LNCaP clone FGC (cell line): ENCODE measurements at places on chromosomes 2 and 18.
A peak's percentile ranks its signal among the peaks of the same experiment; 100 is the strongest.

GRCh38 chr2:204024503-204024902, 87.9 kb downstream of the ICOS start:
- no peak for DNase-seq

DNA sequence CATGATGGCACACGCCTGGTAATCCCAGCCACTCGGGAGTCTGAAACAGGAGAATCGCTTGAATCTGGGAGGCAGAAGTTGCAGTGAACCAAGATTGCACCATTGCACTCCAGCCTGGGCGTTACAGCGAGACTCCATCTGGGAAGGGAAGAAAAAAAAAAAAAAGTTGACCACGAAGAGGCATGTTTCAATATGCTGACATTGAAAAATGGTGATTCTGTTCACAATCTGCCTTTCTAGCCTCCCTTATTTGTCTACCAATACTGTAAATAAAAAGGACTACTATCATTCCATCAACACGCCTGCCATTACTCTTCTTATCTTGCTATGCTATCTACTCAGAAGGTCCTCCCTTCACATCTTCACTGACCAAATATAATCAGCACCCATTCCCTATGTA, 18.4 kb downstream of the GFPT1 start:
- no peak for DNase-seq

DNA sequence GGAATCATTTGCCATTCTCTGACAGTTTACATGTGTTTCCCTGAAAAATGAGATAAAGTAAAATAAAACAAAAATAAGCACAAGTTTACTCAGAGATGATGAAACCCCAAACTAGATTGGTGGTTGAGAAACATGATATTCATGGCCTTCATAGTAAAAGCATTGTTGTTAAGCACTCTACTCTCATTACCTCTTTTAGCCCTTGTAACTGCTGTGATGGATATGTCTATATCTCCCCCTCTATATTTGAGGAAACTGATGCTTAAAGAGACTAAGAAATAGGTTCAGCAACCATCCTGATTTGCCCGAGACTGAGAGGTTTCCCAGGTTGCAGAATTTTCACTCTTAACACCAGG, 33.9 kb upstream of the GALNT3 start:
- no peak for DNase-seq

- DNase-seq, result no peak
Observed at GRCh38 chr2:134375935-134376334, 122.1 kb downstream of the MGAT5 start.

DNA sequence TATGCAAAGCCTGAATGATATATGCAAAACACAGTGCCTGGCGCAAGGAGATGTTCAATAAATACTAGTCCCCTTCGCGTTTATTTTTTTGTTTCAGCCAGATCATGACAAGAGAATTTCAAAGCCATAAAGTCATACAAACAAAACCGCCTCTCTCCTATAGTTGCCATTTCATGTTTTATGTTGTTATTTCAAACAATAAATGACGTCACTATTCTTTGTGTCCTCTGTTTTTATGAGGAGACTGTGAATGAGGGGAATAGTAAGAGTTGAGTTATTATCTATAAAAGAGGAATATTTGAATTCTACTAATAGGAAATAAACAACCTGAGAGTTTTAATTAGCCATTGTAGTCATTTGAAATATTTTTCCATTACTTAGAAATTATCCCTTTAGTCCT, 464.5 kb downstream of the THSD7B start:
- DNase-seq, result no peak

DNA sequence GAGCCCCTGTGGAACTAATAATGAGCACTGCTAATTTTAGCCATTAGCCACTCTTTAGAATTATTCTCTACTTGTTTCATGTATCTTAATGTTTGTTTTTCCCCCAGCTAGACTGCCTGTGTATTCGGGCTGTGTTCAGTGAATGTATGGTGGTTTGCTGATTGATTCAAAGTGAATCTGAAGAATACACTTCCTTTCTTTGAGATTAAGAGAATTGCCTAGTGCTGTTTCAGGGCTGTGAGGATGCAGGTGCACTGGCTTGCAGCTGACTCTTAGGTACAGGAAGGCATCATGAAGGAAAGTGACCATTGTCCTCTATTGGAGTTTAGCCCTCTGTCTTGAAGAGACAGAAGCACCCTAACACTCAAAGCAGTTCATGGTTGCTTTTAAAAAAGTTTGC, 138.7 kb downstream of the CERS6 start:
- DNase-seq, result no peak

DNA sequence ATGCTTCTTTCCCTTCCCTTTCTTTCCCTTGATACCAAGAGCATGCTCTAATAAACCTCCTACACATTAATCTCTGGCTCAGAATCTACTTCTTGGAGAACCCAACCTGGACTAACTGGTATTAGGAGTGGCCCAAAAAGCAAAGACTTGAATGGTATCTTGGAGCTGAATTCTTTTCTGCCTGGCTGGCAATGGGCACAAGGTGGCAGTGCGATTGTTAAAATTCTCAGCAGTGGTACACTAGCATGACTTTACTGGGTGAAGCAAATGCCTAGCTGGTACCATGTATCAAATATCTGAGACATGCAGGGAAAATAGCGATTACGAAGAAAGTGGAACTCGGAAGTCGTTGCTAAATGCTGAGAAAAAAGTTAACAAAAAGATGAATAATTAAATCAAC, 376.1 kb downstream of the XIRP2 start:
- DNase-seq, result no peak

DNA sequence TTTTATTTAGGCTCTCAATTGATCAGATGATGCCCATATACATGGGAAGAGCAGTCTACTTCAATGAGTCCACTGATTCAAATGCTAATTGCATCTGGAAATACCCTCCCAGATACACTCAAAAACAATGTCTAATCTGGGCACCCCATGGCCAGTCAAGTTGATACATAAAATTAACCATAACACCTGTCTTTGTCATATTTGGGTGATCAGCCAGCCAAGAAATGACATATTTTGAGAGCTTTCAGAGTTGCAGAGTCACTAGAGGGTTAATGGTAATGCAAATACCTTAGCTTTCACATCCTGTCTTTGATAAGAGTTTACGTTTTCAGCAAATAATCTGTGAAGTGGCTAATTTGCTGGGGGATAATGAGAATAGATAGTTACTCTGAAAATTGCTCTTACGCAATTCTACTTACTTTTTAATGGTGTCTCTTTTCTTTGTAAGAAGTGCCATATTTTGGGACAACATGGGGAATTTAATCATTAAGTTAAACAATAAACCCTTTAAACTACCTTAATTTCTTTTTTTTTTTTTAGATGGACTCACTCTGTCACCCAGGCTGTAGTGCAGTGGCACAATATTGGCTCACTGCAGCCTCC, 49.1 kb downstream of the CCDC195 start:
- no peak for DNase-seq

- no peak for DNase-seq
Observed at GRCh38 chr2:216033403-216033802, 20.1 kb upstream of the MREG start.

DNA sequence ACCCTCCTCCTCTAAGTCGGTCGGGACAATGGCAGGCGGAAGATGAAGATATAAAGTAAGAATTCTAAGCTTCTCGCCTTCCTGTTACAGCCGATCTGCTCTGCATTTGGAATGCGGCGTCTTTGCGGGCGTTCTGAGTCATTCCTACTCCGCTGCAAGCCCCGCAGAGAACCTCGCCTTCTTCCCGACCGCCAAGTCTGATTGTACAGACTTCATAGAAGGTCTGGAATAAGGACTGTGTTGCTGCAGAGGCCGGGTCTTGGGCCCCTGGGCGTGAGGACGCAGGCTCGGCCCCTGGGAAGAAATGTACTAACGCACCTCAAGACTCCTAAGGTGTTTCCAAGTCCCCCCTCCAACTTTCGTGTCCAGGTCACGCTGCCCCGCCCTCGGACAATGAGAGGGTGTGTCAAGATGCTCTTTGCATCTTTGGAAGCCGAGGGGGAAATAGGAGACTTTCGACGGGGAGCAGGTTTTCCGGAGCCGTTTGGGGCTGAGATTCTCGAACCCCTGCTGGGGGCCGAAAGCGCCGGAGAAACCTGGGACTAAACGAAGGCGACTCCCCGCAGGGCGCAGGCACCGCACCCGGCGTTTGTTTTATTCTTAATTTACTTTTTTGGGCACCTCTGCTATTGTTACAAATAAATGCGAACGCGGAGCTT, 12.7 kb upstream of the PAX3 start:
- no peak for DNase-seq

- DNase-seq, result no peak
Observed at GRCh38 chr2:171404719-171405118, 29.1 kb downstream of the METTL8 start.

DNA sequence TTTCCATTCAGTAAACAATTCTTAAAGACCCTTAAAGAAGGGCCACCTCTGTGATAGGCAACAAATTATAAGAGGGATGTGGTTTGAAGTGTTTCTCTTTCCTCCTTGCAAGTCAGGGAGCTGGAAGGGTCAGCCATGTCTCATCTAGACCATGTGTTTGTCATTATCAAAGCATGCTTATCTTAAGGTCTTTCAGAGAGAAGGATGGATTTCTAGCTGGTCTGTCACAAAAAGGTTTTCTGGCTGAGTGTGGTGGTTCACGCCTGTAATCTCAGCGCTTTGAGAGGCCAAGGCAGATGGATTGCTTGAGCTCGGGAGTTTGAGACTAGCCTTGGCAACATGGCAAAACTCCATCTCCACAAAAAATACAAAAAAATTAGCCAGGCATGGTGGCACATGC, 59.2 kb upstream of the PEX13 start:
- no peak for DNase-seq

GRCh38 chr2:101596333-101596732, 101.2 kb upstream of the MAP4K4 start:
- DNase-seq, result no peak

DNA sequence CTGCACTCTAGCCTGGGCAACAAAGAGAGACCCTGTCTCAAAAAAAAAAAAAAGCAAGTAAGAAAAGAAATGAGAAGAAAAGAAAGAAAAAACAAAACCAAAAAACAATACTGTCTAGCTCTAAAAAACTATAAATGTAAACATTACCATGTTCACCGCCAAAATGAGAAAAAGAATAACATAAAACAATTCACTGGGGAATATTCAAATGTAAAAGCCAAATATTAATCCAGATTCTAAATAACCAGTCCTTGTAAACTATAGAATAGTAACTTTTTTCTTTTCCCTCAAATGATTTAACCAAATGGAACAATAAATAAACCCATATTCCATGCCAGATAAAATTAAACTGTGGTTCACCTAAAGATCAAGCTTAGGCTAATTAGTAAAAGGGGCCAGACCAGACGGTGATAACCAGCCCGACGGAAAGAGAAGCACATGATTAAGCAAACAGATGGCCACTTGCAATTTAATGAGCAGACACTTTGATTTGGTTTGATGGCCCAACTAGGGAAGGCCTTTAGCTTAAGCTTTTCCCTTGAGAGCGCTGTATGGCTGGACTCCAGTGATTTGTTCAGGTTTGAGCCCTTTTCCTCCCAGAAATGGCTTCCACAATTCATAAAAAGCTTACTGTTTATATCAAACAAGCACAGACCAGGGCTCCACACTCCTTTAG, 39.4 kb upstream of the ZNF397 start:
- no peak for DNase-seq

DNA sequence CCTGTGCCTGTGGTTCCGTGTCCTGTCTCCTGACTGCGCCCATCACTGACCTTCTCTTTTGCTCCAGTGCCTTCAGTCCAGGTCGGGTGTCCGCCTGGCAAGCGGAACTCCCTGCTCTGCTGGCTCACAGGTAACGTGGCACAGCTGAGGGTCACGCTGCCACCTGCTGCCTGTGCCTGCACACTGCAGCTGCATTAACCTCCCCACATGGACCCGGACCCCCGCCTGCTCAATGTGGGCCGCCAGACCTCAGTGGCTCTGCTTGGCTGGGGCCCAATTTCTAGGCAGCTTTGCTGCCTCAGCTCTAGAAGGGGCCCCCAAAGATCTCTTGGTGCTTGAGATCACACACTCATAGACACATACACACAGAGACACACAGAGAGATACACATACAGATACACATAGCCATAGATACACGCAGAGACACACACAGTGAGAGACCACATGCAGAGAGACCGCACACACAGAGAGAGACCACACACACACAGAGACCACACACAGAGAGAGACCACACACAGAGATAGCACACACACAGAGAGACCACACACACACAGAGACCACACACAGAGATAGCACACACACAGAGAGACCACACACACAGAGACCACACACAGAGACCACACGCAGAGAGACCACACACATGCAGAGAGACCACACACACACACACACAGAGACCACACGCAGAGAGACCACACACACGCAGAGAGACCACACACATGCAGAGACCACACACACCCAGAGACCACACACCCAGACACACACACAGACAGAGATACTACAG, 14.9 kb upstream of the CNNM3 start:
- DNase-seq, result peak; percentile 32

DNA sequence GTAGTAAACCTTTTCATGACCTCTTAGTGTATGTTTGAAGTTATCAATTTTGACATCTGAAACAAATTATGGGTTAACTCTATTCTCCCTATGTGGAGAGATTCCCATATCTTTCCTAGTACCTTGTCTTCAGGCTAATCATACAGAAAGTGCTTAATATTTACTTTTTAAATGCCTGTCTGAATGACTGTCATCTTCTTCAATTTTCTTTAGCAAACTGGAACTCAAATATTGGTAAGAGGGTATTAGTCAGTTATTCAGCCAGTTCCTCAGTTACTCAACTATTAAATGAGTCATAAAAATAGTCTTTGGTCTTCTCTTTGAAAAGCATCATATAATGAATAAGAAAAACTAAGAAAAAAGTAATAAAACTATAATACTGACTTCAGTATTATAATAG, 1038.0 kb upstream of the PIK3C3 start:
- DNase-seq, result no peak

- no peak for DNase-seq
Observed at GRCh38 chr2:163173591-163173990, 335.0 kb upstream of the KCNH7 start.

GRCh38 chr2:112629224-112629623, 16.5 kb upstream of the SLC20A1 start:
- no peak for DNase-seq

DNA sequence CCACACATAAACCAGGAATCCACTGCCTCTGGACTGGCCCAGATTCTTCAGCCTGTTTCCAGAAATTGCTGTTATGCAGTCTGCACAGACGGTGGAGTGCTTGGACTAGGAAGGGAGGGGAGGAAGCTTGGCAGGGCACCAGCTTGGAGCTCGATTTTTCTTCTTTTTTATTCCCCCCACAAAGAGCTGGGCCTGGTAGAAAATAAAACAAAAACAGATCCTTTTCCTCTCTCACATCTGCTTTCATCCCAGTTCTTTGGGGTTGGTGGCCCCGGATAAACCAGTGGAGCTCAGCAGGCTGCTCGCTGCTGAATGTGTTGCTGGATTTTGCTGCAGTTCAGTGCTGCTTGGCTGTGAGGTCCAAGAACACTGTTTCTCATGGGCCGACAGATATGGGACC, 16.0 kb downstream of the LRRTM1 start:
- DNase-seq, result no peak

DNA sequence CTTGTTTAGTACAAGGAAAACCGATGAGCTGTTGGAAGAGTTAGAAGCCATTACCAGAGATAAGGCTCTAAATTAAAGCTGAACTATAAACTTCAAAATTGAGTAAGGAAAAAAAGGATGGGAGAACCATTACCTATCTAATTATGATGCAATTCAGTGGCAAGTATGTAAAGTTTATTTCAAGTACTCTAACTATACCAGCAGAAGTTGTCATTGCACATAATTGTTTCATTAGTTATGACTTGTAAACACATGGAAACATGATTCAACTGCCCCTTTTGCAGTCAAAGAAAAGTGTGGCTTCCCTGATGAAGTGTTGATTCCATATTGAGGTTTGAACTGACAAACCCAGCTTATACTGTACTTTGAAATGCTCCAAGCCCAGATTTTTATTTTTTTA, 324.1 kb upstream of the KCNJ3 start:
- no peak for DNase-seq
